ENCODE measurements at places on chromosomes 3 and 15.

GRCh38 chr3:78855190-78855589 is 912.6 kb downstream of the ROBO1 start:
- no peak for DNase-seq

GRCh38 chr3:28134792-28135375 is 106.5 kb upstream of the CMC1 start:
- peak; percentile 44 for DNase-seq

DNA sequence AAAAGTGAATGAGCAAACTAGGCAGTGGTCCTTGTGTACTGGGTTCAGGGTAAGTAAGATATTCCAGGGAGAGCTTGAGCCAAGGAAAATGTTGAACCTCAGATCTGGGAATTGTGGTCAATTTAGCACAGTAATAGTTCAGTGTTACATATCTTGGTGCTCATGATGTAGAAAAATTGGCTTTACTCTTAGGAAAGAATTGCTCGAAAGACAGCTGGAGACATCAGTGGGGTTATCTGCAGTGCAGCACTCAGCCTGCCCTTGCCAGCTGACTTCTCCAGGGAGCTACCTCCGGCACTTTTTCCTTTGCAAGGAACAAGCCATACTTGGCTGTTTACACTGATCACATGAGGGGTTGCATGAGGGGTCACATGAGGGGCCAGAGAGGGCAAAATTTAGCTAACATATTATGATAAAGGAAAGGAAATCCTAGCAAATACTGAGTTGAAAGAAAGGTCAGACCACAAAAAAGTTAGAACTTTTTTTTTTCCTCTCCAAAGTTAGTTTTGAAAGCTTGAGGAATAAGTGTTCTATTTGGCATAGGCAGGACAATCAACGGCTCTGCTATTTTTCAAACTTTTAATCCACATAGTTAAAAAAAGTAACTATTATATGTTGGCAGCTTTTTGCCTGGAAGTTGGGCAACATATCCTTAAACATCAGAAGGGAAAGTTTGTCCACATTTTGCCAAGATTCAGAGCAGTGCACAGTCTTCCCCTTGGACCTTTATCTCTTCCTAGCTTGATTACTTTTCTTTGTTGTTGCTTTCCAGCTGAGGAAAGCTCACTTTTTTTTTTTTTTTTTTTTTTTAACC is 92.4 kb downstream of the COL6A6 start:
- no peak for DNase-seq

GRCh38 chr15:43872416-43873020 is 45.7 kb downstream of the WDR76 start:
- peak; percentile 88 for DNase-seq

DNA sequence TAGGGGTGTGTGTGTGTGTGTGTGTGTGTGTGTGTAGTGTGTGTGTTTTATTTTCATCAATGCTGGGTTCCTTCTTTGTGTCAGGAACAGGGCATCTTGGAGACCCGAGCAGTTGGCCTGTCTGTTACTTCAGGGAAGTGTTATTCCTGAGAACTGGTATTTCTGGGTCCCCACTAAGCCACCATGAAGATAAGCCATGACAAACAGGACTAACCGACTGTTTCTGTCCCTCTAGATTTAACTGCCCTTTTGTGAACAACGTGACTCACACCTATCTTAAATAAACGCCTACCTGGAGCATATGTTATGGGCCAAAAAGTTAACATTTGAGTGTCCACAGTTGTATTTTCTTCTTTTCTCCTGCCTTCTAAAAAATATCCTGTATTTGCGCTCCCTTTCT is 19.5 kb downstream of the SIDT1 start:
- no peak for DNase-seq

GRCh38 chr15:64558460-64559179 is 98.2 kb downstream of the ZNF609 start:
- no peak for DNase-seq

DNA sequence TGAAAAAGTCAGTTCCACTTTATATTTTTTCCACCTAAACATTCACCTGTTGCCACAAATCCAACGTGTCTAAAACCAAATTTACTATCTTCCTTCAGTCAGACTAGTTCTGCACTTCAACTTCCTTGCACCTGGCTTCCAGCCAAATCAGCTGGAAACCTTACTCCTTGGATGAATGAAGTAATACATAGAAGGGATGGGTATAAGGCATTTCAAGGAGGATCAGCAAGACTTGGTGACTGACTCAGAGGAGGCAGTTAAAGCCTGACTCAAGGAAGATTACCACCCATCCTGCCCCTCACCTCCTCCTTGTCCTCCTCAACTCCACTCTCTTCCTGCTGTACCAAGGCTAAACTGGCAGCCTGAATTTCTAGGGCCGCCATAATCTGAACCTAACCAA is 37.1 kb downstream of the QTRT2 start:
- peak; percentile 33 for DNase-seq

- DNase-seq: no peak
These were observed 49.0 kb downstream of the POLQ start for GRCh38 chr3:121496786-121497185.

GRCh38 chr3:175404621-175405020 is 545.5 kb downstream of the NAALADL2 start:
- DNase-seq: no peak

DNA sequence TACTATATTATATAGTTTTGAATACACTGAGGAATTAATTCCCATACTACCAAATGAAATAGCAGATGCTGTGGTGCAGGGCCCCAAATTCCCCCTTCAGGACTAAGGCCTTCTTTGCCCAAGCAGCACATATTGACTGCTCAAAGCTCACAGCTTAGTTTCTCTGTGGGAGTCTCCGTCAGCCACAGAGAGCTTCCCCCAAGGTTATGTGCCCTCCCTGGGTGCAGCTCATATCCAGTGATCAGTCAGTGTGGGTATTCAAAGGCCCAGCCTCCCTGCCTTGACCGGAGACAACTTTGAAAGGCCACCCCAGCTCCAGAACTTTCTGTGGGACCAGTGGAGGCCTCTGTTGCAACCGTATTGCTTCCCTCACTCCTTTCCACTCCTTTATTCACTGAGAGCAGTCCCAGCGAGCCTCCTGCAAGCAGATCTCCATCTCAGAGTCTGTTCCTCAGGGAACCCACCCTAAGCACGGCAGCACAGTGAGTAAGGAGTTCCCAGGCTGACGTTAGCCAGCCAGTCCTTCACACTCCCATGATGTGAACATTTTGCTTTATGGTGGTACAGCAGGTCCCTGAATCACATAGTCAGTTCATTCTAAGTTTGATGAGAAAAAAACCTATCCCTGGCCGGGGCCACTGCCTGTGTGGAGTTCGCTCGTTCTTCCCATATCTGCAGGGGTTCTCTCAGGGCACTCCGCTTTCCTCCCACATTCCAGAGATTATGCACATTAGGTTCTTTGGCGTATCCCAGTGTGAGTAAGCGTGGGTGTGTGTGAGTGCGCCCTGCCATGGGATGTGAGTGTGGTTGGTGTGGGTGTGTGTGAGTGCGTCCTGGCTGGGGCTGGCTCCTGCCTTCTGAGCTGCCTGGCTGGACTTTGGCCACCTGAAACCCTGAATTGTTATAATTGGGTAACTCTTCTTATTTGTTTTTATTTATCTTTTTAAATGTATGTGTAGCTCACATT is 64.4 kb upstream of the PPARG start:
- peak; percentile 85 for DNase-seq

- DNase-seq: no peak
These were observed 49.9 kb upstream of the SLC6A11 start for GRCh38 chr3:10766049-10766705.

DNA sequence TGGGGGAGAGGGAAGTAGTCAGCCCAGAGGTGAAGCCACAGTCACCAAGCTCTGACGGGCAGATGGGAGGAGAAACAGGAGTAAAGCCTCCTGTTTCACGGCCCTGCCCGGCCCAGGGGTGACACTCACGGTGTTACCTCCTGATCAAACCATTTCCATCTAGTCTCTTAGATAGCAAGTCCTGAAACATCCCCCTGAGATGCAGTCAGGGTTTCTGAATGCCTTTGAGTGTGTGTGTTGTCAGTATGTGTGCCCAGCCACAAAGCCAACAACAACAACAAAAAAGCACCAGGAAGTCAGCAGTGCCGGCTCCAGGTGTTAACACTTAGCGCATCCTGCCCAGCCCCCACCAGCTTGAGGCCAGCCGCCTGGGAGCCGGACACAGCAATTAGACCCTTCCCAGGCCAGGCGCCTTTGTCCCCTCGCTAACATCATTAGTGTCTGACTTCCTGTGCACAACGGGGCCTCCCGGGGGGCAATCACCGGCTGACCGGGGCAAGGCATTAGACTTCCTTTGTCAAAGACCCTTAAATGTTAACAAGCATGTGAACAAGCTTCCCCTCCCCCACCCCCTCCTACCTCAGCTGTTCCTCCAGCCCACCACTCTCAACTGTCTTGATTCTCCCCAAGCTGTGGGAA is 34.5 kb downstream of the IL17RD start:
- DNase-seq: peak; percentile 28

DNA sequence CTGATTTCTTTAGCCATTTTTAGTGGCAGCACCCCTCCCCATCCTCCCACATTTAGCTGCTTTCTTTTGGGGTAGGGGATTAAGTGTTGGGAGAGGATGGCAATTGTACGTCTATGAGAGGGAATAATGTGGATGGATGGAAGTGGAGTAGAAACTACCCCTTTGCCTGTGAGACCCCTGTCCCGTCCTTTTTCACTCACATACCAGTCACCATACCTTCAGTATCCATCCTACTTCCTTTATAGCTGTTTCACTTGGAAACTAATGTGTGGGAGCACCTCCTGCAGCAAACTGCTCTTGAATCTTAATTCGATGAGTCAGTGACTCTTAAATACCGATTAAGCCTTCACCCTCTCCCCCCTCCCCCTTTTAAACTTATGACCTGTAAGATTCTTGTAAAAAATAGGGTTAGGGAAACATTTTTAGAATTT is 730 bp downstream of the SPRED1 start:
- DNase-seq: peak; percentile 40

- peak; percentile 93 for DNase-seq
These were observed 35.2 kb downstream of the BDH1 start for GRCh38 chr3:197520311-197521276.

DNA sequence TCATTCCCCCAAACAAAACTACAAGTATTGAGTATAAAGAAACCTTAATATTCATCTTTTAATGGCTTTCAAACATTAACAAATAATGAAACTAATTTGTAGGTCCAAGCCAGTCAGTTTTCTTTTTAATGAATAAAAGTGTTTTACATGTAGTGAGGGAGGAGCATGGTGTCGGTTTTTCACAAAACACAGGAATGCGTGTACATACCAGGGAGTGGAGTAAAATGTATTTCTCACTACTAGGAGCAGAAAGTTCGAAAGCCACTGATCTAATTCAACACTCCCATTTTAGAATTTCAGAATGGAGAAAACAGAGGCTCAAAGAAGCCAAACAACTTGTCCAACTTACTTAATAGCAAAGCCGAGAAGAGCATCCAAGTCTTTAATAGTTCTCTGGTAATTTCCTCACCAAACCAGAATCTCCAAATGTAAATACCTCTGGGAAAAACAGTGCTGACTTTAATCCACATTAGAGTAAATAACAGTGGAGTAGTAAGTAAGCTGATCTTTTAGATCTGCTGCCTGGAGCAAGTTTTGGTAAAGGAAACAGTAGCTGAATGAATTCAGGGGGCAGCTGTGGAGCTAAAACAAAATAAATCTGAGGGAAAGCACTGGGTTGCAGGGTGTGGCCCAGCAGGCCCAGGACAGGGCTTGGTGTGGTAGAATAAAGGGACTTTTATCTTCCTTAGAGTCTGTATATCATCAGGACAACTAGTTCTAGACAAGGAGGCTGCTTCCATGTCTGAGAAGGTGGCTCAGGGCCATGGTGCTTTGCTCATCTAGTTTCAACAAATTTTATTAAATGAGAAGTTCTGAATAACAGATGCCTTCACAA is 7.9 kb downstream of the ANP32A start:
- no peak for DNase-seq

DNA sequence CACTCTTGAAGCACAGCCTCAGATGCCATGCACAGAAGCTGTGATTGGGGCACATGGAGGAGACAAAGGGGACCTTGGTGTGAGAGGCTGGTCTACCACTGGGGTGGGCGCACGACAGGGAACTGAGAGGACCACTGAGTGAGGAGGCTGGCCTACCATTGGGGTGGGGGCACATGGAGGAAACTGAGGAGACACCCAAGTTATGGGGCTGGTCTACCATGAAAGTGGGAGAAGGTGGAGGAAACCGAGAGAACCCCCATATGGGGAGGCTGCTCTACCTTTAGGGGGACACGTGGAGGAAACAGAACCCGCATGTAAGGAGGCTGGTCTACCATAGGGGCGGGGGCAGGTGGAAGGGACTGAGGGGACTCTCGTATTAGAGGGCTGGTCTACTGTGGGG is 153.4 kb downstream of the FBLN2 start:
- no peak for DNase-seq

GRCh38 chr3:78101384-78101783 is 1061.5 kb downstream of the ROBO2 start:
- no peak for DNase-seq
